ENCODE measurements at places on chromosomes 3 and 15. TPM values are rescaled to one million over a fixed set of nuclear protein-coding genes. Genes with fewer than 3 reads are reported as not detected.
A peak's percentile ranks its signal among the peaks of the same experiment; 100 is the strongest.

Gene NME9
- total RNA-seq: not detected

Gene RETNLB
- total RNA-seq: not detected

Gene SETD5
- total RNA-seq: 110 TPM

Gene GP5
- not detected for total RNA-seq

Gene GOLGA6A
- total RNA-seq: 0.25 TPM

Gene ARF4
- 69.0 TPM for total RNA-seq

Gene CYP8B1
- not detected for total RNA-seq

Gene SLC38A3
- 2.0 TPM for total RNA-seq

Gene TM6SF1
- total RNA-seq: 3.9 TPM

Gene EOMES
- 0.49 TPM for total RNA-seq

Gene CRBN
- 30.7 TPM for total RNA-seq

DNA sequence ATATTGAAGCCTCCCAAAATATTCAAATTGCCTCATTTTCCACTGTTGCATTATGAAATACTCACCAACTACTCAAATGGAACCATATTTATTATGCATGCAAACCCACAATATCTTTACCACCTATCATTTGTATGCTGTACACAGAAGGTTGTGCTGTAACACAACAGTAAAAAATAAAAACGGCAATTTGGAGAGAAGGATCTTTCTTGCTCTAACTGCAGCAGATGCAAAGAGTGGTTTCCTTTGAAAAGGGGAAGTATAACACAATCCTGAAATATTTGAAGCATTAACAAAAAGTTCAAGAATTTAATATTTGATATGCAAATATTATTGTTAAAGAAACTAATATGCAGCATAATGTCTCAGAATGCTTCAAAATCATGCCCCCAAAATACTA, 244.5 kb upstream of the SUCLG2 start:
- DNase-seq: no peak

GRCh38 chr15:33382491-33382890, 71.7 kb downstream of the RYR3 start:
- no peak for DNase-seq

DNA sequence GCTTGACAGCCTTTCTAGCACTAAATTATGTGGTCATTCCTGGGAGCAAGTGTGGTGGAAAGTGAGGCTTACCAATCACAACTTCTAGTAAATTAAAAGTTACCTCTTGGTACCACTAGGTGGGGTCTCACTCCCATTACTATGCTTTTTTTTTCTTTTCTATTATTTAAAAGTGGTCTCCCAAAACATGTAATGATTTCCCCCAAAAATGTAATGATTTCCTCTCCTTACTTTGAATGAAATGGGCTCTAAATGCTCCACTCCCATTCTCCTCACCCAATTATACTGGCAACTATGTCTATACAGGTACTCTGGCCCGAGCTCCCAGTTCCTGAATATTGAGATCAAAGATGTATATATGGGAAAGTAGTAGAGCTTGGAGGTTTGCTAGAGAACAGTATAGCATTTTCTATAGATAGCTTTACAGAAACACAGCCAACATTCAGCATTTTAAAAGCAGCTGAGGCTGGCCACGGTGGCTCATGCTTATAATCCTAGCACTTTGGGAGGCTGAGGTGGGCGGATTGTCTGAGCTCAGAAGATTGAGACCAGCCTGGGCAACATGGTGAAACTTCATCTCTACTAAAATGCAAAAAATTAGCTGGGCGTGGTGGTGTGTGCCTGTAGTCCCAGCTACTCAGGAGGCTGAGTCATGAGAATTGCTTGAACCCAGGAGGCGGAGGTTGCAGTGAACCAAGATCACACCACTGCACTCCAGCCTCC, 70.9 kb downstream of the DCUN1D1 start:
- DNase-seq: no peak

GRCh38 chr3:74443102-74443501, 171.4 kb downstream of the CNTN3 start:
- DNase-seq: no peak

GRCh38 chr15:57640930-57641682, 49.4 kb downstream of the MYZAP start:
- DNase-seq: no peak

DNA sequence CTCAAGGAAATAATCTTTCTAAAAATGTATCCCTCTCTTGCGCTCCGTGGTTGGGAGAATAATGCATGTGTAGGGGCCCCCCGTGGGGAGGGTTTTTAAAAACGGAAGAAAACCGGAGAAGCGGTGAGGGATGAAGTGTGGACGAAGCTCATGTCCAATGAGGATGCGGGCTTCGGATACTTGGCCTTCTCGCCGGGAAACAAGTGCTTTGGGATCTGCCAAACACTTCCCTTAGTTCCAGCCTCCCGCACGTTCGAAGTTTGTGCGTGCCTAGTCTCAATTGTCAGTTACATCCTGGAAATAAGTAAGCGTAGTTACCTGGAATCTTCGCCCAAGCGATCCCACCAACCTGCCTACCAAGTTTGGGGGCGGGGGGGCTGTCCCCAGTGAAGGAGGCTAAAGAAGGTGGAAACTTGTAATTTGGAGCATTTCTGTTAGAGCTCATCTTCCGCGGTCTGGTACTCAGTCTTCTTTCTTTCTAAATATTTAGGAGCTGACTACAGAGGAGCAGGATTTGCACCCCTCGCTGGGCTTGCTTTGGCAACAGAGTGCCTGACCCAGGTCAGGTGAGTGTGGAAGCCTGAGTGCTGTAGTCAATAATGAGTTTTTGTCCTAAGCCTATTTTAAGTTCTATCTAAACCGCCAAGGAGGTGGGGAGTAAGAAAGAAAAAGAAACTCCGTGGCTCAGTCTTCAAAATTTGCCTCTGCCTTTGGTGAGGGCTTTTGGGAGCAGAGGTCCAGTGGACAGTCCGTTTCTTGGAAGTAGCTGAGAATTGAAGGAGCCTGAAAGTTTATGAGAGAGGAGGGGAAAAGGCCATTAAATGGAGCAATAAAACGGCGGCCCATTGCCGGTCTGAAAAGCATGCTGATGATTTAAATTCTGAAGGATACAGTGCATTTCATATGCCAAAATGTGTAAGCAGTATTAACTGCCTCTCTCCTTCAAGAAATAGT, 1.1 kb downstream of the ITPR1 start:
- DNase-seq: no peak

DNA sequence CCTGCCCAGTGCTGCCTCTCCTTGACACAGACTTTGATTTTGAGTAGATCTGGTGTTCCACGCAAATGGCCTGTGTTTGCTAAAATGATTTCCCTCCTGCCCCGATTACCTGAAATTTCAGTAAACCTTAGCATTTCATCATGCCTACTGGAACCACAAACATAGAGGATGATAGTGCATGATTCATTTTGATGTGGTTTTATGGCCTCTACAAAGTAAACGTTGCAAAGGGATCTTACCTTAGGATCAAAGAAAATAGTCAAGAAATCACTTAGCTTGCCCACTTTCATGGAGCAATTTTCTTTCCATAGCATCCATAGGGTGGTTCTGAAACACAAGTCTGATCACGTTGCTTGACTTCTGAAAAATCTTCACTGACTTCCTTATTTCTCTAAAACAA, 524.6 kb upstream of the ATP11B start:
- no peak for DNase-seq

DNA sequence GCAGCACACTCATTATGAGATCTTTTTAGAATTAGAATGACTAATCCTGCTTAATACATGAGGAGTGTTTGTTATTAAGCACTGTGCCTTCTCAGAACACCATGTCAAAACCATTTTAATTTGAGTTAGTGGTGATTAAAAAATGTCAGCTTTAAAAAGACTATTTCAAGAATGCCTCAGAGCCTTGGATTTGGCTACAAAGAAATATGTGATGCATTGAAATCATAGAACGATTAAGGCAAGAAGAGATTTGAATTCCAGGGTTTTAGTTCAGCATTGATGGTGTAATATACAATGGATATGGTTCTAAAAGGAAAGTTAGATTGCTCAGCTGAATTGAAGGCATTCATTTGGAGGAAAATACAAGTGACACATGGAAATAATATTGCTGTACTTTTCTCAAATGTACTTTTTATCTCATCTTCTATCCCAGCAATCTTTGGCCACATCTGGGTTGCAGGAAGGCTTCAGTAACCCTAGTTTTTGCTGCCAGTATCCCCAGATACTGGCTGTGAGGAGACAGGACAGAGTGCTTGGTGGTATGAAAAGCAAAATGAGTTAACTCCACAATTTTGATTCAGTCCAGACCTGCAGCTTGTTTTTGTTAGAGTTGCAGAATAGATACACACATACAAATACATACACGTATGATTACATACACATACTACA, 303.8 kb downstream of the CLSTN2 start:
- DNase-seq: no peak

DNA sequence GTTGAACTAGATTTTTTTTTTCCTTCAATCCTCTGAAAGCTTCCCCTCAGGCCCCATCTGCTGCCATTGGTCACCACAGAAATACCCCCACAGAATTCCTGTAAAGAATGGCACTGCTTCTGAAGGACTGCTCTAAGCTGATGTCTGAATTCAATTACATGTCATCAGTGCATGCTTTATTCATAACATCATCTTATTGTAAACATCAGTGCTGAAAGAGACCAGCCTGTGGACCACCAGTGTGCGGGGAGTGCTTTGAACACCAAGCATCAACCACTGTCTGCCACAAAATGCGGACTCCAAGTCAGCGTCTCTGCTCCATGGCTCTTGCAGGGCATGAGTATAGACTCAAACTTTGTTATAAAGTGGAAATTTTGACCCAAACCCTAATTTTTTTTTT, 11.6 kb downstream of the PHLDB2 start:
- DNase-seq: no peak

GRCh38 chr3:177652556-177653291, 455.4 kb upstream of the TBL1XR1 start:
- DNase-seq: no peak

DNA sequence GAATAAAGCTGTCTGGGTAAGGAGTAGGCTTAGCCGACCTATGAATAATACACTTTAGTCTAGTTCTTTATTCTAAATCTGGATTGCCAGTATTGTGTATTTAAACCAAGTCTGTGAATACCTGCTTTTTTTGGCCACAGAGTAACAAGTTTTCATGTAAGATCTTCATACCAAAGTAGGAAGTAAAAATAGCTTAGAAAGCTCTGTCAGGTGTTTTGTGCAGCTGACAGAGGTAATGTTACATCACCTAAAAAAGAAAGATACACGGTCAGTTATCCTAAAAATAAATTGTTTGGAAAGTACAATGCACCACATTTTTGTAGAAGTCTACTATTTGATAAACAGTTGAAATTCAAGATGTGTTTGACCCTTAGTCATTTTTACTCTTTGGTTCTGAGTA, 16.5 kb downstream of the CALML4 start:
- no peak for DNase-seq

DNA sequence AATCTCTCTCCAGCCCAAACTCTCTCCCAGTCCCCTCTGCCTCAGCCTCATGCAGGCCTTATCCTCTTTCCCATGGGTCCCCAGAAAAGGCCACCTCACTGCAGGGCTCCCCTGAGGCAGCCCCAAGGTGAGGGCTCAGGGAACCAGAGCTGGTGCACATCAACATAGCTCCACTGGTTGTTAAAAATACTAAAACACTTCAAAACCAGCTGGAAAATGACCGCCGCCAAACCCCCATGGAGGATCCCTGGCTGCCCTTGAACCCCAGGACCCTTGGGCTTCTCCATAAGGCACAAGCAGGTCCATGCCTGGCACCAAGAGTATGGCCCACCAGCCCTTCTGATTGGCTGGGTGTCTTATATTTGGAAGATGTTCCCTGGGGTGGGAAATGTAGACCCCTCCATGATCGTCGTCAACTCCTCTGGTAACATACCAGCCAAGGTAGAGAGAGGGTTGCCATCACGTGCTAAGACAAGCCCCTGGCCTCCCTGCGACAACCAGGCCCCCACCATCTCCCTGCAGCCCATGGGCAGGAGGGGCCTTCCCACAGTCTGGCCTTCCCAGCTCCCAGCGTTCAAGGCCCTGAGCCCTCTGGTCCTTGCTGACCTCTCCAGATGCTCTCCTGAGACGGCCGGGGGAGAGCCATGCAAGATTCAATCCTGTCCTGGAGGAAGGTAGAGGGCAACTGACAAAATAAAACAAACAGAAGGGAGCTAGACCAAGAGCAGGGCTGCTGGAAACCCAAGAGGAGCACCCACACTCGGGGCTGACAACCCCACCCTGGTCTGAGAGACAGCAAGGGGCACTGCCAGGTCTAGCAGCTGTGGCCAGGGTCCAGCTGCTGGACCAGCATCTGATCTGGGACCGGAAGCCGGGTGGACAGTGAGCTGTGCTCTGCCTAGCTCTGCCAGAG, 132.1 kb upstream of the PRR20G start:
- peak; percentile 96 for DNase-seq

DNA sequence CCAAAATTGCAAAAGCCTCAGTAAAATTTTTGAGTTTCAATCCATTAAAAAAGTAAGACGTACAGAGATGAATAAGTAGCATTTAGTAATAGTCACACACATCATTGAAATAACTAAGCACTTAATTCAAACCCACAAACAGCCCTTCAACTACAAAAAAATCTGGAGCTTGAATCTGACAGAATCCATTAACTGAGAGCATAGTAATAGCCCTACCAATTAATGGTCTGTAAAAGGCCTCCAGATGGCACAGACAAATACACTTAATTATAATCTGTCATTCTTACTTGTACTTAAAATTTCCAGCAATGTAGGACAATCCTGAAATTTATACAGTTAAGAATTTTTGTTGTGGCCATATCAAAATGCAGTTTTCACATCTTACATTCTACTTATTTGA, 246.9 kb downstream of the VGLL3 start:
- DNase-seq: no peak

DNA sequence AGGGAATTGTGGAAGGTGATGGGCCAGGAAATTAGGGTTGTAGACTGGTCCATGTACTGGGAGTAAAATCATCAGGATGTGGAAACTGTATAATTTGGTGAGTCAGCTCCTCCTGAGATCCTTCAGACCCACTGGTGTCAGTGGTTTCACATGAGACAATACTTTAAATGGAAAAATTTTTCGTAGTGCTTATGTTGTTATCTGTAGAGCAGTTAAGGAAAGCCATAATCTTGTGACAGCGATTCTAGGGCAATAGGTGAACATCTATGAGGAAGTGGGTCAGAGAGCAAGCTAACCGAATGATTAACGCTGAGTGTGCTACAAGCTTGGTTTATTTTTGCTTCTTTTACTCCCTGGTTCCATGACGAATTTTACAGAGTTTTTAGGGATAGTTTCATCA, 200.6 kb downstream of the CADM2 start:
- no peak for DNase-seq

GRCh38 chr3:162034368-162034767, 537.8 kb downstream of the OTOL1 start:
- DNase-seq: no peak
